ENCODE measurements at places on chromosomes 7 and 10.

- DNase-seq: peak; percentile 12
Observed at GRCh38 chr10:21675157-21675796, 141.2 kb downstream of the MLLT10 start.

GRCh38 chr7:101308245-101309085 is 13.1 kb downstream of the IFT22 start:
- peak; percentile 84 for DNase-seq

DNA sequence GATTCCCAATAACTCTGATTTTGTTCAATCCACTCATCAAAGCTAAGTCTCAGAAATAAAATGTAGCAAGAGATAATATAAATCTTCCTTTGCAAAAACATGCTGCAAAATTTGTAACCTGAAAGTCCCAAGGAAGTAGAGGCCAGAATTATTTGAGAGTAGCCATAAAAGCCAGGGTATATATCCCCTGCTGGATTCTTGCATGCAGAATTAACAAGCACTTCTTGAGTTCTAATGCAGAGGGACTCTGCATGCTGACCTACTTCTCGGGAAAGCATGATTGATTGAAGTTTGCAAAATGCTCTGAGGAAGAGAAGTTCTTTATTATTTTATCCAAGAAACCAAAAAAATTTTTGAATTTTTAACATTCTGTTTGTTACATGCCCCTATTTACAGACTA is 121.6 kb downstream of the THSD7A start:
- DNase-seq: no peak

DNA sequence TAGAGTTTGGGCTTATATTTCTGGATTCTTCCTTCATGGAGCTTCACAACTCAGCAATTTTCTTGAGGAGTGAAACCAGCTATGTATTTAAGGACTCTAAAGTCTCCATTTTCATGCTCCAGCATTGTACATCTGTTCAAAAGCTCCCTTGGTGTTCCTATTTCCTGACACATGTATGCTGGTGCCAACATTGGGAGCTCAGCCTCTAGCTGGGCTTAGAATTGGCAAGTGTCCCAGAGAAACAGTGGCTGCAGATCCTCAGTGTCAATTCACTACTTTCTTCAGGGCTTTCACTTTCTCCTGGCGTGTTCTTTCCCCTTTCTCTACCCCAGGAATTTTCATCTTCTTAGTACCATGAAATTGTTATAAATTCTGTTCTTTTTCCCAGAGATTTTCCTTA is 103.1 kb downstream of the ZNF467 start:
- no peak for DNase-seq

DNA sequence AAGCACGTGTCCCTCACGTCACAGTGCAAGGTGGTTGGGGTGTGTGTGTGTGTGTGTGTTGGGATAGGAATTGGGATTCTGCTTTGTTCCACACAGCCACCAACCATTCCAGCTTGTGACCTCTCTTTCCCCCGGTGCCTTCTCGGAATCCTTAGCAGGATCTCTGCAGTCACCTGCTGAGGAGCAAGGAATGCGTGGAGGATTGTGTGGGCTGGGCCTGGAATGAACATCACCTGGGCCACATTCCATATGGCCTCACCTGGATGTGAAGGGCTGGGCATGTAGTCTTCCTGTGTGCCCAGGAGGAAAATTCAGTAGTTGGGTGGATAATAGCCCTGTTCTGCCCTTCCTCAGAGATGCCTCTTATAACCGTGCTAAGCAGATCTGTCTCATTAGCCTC is 113.8 kb downstream of the CHN2 start:
- no peak for DNase-seq

- no peak for DNase-seq
Observed at GRCh38 chr10:52632591-52632990, 140.0 kb downstream of the MBL2 start.

- no peak for DNase-seq
Observed at GRCh38 chr10:50929670-50930069, 44.2 kb upstream of the A1CF start.

GRCh38 chr7:38411404-38411803 is 138.0 kb upstream of the TARP start:
- DNase-seq: no peak

DNA sequence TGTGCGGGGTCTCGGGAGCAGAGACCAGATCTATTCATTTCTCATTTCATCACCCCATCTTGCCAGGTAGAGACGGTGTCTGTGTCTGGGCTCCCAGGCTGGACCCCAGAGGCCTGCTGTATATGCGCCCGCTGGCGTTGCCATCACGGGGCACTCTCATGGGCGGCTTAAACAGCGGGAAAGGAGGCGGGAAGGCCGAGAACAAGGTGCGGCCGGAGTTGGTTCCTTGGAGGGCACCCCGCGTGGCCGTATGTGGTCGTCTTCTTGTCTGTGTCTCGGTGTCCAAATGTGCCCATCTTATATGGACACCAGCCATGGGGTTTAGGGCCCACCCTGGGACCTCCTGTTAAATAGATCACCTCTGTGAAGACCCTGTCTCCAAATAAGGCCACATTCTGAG is 2.1 kb upstream of the CFAP46 start:
- no peak for DNase-seq

GRCh38 chr7:121853307-121853706 is 19.7 kb upstream of the PTPRZ1 start:
- DNase-seq: no peak

- DNase-seq: no peak
Observed at GRCh38 chr10:16663444-16663843, 141.8 kb upstream of the C1QL3 start.

- no peak for DNase-seq
Observed at GRCh38 chr10:73802276-73802991, 9.0 kb downstream of the NDST2 start.

- peak; percentile 14 for DNase-seq
Observed at GRCh38 chr10:28587970-28588290, 55.0 kb downstream of the WAC start.

DNA sequence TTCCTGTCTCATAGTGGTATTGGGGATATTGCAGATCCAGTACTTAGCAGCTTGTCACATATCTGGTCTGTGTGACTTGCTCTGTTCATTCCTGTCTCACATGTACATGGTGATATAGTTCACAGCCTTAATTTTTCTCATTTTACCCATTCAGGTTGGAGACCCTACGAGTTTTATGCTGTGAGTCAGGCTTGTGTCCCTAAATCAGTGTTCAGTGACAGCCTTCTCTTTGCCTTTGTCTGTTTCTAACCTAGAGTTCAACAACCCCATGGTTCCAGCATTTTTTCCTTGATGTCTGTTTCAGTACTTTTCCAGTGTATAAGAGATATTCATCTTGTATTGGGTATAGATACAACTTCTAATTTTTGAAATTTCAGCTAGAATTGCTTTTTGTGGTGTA is 1016.2 kb downstream of the LRMDA start:
- no peak for DNase-seq

DNA sequence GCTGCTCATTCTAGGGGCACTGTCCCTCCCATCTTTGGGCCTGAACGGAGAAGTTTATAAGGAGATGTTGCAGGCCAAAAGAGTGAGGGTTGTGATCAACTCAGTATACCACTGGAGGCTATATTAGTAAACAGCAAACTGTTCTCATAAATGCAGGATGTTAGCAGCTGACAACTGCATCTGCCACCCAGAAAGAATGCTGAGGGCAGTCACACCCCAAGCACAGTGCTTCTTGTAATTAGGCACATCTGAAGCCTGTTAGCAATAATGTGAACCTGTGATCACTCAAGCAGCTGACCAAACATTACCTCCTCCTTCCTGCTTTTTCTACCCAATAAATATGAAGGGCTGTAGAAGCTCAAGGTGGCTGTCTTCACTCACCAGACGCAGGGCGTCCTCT is 38.4 kb upstream of the ZNF138 start:
- no peak for DNase-seq

DNA sequence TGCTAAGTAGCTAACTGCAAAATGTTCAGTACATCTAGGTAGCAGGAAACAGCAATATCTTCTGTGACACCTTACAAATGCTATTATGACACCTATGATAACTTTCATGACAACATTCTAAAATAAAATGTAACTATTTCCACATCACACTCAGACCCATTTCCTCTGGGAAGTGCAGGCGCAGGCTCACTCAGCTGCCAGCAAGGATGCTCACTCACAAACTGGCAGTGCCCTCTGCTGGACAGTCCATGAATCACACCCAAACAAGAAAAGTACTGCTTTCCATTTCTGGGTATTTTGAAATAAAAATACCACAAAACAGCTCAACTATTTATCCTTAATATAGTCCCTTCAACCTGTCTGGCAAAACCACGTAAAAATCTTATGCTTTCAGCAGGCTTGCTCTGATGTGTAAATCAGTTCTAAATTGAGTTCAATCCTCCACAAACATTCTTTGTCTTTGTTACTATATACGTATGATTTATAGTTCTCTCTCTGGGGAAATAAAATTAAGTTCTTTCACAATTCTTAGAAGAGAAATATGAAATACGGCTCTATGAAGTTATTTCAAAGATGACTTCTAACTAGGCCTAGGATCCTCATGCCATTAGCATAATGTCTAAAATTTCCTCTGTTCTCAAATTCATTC is 176.6 kb downstream of the PARD3 start:
- peak; percentile 67 for DNase-seq

- DNase-seq: no peak
Observed at GRCh38 chr7:127447326-127447945, 54.9 kb upstream of the ZNF800 start.

- no peak for DNase-seq
Observed at GRCh38 chr7:139871820-139872219, 42.8 kb downstream of the TBXAS1 start.

DNA sequence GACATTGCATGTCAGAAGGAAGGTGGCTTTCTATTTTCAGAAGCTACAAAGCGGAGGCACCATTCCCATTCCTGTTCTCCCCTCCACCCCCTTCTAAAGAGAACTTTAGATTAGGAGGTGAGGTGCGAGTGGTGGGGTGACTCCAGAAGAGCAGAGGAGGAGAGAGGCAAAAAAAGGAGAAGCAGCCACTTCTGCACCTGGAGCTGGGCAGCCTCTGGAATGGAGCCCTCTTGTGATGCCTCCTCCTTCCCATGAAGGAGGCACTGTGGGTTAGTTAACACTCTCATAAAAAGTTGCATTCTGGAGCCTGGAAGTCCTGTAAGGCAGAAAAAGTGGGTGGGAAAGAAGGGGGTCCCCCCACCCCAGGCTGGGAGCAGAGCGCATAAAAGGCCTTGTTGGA is 4.8 kb downstream of the PTF1A start:
- no peak for DNase-seq

DNA sequence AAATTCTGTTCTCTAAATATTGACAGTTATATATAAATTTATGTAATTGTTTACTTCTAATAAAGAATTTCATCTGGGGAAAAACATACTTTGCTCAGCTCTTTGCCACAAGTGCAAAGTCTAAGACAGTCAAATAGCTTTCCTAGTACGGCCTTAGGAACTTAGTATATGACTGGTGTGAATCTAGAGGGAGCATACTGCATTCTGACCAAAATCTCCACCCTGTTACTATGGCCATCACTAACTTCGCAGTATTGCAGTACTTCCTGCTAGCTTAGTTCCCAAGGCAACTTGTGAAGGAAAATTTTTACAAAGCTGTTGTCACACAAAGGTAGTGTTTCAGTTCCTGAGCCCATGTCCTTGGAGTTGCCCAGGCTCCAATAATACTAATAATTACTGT is 181.5 kb downstream of the CFTR start:
- DNase-seq: peak; percentile 75

DNA sequence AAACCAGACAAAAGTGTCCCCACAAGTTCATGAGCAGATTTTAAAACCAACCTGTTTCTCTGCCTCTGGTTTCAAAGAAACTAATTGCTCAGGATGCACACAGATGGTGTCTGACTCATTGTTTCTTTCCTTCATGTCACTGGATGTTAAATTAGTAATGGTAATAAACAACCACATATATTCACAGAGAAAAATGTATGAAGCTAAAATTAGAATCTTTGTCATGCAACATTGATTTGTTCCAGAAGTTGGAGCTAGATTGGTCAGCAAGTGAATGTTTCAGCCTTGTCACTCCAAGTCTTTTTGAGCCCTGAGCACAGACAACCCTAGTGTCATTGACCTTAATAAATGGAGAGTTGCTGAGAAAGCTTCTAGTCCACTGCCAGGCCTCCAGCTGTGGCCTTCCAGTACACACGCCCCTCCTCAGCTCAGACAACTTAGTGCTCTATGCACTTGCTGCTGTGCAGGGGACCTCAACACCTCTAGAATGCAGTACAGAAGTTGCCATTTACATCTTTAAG is 175.9 kb downstream of the CCDC71L start:
- DNase-seq: peak; percentile 43

- DNase-seq: no peak
Observed at GRCh38 chr7:156219307-156220077, 407.2 kb upstream of the SHH start.

- DNase-seq: peak; percentile 60
Observed at GRCh38 chr10:32417911-32418547, 27.9 kb upstream of the CCDC7 start.

- DNase-seq: peak; percentile 15
Observed at GRCh38 chr7:156612930-156613329, 27.6 kb upstream of the RNF32 start.

GRCh38 chr7:3094701-3095445 is 51.2 kb upstream of the CARD11 start:
- no peak for DNase-seq

GRCh38 chr10:31604096-31604495 is 285.1 kb downstream of the ZEB1 start:
- no peak for DNase-seq

DNA sequence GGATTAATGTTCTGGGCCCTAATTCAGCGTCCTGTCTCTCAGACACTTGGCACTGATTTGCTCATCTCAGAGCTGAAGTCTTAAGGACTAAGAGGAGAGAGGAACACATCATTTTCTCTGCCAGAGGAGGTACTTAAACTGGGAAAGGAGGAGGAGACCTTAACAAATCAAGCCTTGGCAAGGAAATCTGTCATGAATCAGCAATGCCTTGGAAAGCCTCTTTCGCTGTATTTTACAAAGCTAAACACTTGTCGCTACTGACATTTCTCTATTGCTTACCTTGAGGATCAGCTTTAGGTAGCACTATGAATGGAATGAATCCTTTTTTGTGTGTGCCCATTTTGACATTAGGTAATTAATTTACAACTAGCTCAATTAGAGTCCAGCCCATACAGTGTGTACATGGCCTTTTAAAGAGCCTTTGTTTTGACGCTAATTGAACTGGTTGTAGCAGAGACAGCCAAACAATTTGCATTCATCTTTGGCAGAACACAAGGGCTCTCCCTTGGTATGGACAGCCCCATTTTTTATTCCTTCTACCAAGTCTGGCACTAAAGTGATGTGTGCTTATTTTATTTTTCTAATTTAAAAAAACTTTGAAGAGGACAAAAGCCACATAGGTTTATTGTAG is 37.4 kb downstream of the AUTS2 start:
- DNase-seq: no peak

- no peak for DNase-seq
Observed at GRCh38 chr7:2149672-2150444, 82.9 kb downstream of the MAD1L1 start.

GRCh38 chr10:77643795-77644468 is 6.3 kb upstream of the KCNMA1 start:
- no peak for DNase-seq

DNA sequence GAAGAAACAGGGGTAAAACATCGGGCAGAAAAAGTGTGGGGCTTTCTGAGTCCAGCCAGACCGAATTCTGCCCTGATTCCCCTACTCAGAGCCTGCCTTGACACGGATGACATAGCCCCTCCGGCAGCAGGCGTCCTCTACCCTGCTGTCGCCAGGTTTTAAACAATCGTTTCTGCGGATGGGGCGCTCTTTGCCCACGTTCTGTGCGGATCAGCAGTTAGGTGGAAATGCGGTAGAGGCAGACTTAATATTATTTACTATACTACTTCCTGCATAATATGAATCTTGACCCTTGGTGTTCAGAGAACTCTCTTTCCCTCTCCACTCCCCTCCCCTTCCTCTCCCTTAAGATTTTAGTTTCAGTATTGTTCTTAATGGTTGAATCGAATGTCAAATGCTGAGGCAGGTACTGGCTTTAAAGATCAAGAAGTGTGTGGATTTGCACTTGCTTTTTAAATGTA is 2.4 kb downstream of the GATA3 start:
- DNase-seq: no peak
